CD4-positive, alpha-beta T cell treated with Interleukin-4 for 4 hours (primary cell): ENCODE measurements at places on chromosomes 2 and 18.

GRCh38 chr18:3256693-3257626 lies 5.0 kb upstream of the MYL12B start:
- DNase-seq: no peak

DNA sequence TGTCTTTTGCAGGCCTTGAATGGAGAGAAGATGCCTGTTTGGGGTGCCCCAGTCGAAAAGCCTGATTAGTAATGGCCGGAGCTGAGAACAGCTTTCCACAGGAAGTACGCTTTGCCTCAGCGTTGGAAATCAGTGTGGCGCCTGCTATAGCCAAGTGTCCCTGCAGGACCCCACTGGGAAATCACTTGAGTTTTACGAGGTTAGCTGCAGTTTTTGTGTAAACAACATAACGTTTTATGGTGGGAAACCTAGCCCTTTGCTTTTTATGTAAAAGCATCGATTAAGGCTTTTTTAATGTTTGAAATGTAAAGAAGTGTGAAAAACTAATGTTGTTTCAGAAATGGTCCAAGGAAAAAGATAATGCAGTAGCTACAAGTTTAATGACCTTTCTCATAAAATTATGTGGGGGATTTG lies 234.2 kb downstream of the TTC32 start:
- no peak for DNase-seq

GRCh38 chr2:172196768-172197431 lies 94.2 kb upstream of the DLX2 start:
- no peak for DNase-seq

DNA sequence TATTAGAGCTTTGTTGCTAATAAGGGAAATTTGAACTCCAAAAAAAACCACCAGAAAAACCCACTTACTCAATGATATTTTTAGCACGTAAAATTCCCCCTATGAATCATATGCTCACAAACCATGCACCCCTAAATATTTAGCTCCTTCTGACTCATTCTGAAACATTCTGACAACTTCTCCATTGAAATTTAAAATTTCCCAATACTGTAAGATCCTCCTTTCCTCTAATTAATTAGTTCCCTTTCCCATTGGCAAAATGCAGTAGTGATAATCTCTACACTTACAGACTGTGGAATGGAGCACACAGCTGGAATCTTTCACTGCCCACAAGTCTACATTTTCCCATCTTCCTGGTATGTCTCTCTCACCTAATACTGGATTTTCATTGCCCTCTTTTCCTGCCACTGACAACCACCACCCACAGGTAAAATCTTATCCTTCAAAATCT lies 215.8 kb upstream of the ACVR2A start:
- peak; percentile 19 for DNase-seq

- no peak for DNase-seq
Measured at GRCh38 chr2:76187415-76187814, 476.7 kb upstream of the GCFC2 start.

- no peak for DNase-seq
Measured at GRCh38 chr2:151845481-151845880, 17.3 kb upstream of the ARL5A start.

DNA sequence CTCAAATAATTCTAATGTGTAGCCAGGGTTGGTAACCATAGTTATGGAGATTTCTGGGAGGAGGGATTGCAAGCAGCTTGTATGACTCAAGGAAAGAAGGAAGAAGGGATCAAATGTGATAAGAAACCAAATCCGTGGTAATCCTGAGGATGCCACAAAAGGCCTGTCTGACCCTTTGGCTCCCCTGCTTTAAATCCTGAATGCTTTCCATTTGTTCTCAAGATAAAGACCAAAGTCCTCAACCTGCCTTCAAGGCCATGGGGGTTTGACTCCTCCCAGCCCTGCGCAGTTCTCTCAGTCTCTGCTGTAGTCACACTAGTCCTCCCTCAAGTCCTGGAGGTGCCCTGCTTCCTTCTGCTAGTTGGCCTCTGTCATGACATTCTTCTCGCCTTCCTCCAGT lies 74.0 kb downstream of the SUMO1 start:
- DNase-seq: no peak

- DNase-seq: no peak
Measured at GRCh38 chr2:240298803-240299709, 136.4 kb upstream of the GPC1 start.

- DNase-seq: no peak
Measured at GRCh38 chr2:217061916-217062505, 202.1 kb upstream of the TNP1 start.

- no peak for DNase-seq
Measured at GRCh38 chr18:51425475-51425874, 228.0 kb upstream of the MEX3C start.

- DNase-seq: no peak
Measured at GRCh38 chr2:200449149-200449548, 60.7 kb downstream of the KCTD18 start.

DNA sequence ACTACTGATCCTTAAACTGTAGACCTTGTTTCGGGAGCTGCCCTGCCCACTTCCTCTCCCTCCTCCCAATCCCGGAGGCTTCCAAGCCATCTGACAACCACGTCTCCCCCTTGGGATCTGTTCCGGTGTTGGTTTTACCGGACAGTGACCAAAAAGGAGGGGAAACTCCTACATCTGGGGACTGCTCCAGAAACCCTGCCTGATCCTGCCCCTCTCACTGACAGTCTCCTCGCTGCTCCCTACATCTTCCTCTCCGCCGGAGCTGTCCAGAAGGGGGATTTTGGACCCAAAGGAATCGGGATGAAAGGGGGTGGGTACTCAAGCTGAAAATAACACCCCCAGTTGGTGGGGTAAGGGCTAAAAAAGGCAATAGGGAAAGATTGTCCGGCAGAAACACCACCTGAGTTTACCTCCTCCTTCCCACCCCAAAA lies 1.5 kb downstream of the INO80D start:
- peak; percentile 17 for DNase-seq
